ENCODE measurements at places on chromosomes 2 and 18.

DNA sequence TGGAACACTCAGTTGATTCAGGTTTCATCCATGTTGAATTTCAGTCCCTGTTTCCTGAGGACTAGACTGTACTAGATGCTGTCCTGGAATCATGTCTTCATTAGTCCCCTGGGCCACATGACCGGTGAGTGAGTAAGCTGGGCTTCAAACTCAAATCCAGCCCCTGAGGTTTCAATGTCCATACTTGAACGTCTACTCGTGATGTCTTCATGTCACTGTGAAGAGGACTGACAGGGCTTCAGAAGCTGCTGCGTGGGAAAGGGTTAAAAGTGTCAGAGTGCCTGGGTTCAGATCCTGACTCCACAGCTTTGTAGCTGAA lies 101.2 kb downstream of the CDK15 start:
- no peak for DNase-seq

DNA sequence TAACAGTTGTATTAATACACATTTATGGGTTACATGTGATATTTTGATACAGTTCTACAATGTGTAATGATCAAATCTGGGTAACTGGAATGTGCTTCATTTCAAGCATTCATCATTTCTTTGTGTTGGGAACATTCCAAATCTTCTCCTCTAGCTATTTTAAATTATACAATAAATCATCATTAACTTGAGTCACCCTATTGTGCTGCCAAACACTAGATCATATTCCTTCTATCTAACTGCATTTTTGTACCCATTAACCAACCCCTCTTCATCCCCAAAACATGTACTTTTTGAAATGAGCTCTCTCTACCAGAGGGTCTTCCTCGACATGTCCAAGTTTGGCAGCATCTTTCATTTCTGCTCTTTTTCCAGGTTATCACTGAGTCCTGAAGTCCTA lies 81.1 kb upstream of the TTC39C start:
- no peak for DNase-seq

- DNase-seq = no peak
These were observed 20.8 kb downstream of the DBI start for GRCh38 chr2:119387381-119388129.

DNA sequence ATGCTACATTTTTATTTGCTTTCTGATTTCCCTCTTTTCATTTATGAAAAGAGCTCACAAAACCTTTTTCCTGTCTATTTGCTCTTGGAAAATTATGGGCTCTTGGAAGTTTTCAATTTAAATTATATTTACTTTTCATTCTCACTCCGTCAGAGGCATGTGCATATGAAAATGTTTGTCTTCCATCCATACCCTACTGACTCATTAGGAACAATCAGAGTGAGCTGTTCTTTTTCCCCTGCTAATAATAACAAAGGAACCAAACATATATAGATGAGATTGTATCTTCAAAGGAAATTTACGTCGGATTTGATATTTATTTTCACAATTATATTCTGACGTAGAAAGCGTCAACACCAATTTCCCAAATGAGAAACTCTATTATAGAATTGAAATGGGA lies 1101.2 kb downstream of the TSN start:
- DNase-seq = no peak

- DNase-seq = no peak
These were observed 19.2 kb upstream of the ASXL2 start for GRCh38 chr2:25897506-25897905.
